A673 (cell line): ENCODE measurements at places on chromosomes 12 and 14. TPM values are rescaled to one million over a fixed set of nuclear protein-coding genes. Genes with fewer than 3 reads are reported as not detected.

The RNASE7 gene
- total RNA-seq: not detected in 2 replicates

The DCTN2 gene
- total RNA-seq: 121 and 129 TPM in 2 replicates

The BRF1 gene
- 41.8 and 48.0 TPM in 2 replicates for total RNA-seq

DNA sequence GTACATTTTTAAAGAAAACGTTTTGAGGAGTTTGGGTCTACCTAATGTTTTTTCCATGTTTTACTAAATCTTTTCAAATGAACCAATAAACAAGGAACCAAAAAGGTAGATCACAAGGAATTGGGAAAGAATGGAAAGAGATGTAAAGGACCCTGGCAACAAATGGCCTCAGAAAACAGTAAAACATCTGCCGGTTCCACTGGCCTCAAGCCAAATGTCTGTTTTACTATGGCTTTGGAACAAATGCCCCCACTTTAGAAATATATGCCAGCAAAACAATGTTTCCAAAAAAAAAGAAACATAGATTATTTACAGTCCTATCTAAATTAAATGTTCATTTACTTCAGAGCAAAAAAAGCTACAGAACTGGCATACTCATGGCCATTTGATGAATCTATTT is 3.0 kb downstream of the TRMT5 start:
- H3K27me3 ChIP-seq: no peaks in the 10 kb centered on the region
- H3K4me1 ChIP-seq: peaks cover 22% of the 10 kb centered on the region
- no peak overlapping the region for H3K27ac ChIP-seq

DNA sequence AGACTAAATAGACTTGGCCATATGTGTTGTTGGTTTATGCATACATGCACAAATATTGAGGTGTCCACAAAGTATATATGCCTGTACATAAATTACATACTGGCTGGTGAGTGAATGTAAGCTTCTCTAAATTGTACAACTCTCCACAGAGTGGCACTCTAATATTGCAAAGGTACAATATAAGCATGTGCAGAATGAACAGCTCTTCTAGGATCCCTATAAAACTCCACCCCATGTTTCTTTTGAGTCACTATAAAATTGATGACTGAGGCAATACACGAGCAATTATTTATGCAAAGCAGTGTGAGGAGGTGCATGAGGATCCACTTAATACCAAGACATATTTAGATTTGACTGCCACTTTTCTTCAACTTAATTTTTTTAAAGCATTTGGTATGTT is 172.2 kb downstream of the NAV3 start:
- DNase-seq: peak; percentile 61
- no peaks in the 10 kb centered on the region for H3K27me3 ChIP-seq
- no peaks in the 10 kb centered on the region for H3K36me3 ChIP-seq
- no peak overlapping the region for H3K27ac ChIP-seq
- H3K4me3 ChIP-seq: no peak overlapping the region

DNA sequence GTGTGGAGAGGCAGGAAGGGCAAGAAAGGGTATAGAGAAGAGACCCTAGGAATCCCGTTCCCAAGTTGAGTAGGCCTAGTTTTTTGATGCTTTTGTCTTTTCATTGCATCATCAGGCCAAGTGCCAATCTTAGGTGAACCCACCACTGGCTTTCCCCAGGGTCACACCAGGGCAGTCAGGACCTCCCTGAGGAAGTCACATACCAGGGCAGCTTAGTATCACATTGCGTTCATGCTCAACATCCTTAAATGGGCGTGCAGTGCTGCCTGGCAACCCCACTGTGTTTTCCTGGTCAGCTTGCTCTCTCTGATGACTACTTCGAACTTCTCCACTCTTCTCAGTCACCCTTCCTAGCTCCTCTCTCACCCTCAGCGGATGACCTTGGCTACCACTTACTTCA is 9.0 kb downstream of the ASIC1 start:
- no peak overlapping the region for H3K4me3 ChIP-seq
- H3K4me1 ChIP-seq: no peaks in the 10 kb centered on the region
- H3K36me3 ChIP-seq: no peaks in the 10 kb centered on the region
- no peaks in the 10 kb centered on the region for H3K27me3 ChIP-seq
- no peak overlapping the region for H3K27ac ChIP-seq

GRCh38 chr12:123099560-123100192 is 51.2 kb downstream of the PITPNM2 start:
- DNase-seq: no peak
- H3K27ac ChIP-seq: no peak overlapping the region
- H3K4me3 ChIP-seq: no peak overlapping the region
- no peaks in the 10 kb centered on the region for H3K36me3 ChIP-seq
- H3K4me1 ChIP-seq: no peaks in the 10 kb centered on the region
- no peaks in the 10 kb centered on the region for H3K27me3 ChIP-seq

DNA sequence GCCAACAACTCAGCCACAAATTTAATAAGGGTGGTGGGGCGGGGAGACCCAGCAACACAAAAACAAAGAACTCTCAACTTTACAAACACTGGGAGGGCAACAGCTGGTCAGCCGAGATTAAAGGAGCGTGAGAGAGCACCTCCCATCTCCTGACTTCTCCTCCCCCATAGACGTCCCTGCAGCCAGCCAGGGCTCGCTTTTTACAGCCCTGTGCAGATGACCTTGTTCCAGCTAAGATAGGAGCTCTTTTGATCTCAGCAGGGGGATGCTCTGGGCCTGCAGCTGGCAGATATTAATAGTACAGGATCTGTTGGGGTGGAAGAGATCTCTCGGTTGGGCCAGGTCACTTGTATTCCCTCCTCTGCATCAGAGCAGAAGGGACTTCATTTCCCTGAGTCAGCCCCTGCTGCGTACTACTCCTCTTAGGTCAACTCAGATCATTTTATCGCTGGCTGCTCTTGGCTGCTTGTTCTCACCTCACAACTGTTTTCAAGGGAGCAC is 475.8 kb downstream of the RAD51B start:
- H3K36me3 ChIP-seq: no peaks in the 10 kb centered on the region
- H3K27me3 ChIP-seq: no peaks in the 10 kb centered on the region
- H3K27ac ChIP-seq: no peak overlapping the region

- H3K4me1 ChIP-seq: no peaks in the 10 kb centered on the region
- no peaks in the 10 kb centered on the region for H3K36me3 ChIP-seq
- H3K27ac ChIP-seq: no peak overlapping the region
- DNase-seq: no peak
- H3K27me3 ChIP-seq: peaks cover 26% of the 10 kb centered on the region
- no peak overlapping the region for H3K4me3 ChIP-seq
Observed at GRCh38 chr12:13595536-13596443, 385.6 kb downstream of the GRIN2B start.
